ENCODE measurements at places on chromosomes 16 and 17.

GRCh38 chr16:85138825-85139627 is 26.8 kb upstream of the CIBAR2 start:
- DNase-seq = peak; percentile 92

GRCh38 chr17:35683591-35683990 is 47.8 kb upstream of the RASL10B start:
- DNase-seq = no peak

GRCh38 chr16:88365244-88365865 is 17.4 kb upstream of the ZNF469 start:
- DNase-seq = no peak

GRCh38 chr17:36553459-36553858 is 8.7 kb downstream of the GGNBP2 start:
- no peak for DNase-seq

DNA sequence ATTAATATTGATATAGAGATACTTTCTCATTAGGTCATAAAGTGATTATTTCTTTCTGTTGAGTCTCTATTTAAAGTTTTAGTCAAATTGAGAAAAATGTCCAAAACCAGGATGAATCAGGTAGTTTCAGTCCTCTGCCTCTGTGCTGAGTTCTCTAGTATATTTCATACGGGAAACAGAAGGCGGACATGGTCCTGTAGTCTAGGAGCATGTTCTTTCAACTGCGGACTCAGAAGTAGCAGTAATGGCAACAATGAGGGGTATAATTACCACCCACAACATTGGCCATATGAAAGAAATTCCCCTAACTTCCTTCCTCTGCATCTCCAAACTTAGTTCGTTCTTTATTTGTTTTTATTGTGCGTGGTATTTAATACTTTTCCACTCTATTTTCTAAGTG is 50.1 kb downstream of the TBX4 start:
- DNase-seq = no peak

DNA sequence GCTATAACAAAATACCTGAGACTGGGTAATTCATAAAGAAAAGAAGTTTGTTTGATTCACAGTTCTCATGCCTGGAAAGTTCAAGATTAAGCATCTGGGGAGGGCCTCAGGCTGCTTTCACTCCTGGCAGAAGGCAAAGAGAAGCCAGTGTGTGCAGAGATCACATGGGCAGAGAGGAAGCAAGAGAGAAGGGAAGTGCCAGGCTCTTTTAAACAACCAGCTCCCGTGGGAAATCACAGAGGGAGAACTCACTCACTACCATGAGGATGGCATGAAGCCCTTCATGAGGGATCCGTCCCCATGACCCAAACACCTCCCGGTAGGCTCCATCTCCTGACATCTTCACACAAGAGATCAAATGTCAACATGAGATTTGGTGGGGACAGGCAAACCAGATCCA is 501.6 kb downstream of the MAF start:
- no peak for DNase-seq

GRCh38 chr17:251531-251930 is 70.1 kb upstream of the DOC2B start:
- DNase-seq = no peak

DNA sequence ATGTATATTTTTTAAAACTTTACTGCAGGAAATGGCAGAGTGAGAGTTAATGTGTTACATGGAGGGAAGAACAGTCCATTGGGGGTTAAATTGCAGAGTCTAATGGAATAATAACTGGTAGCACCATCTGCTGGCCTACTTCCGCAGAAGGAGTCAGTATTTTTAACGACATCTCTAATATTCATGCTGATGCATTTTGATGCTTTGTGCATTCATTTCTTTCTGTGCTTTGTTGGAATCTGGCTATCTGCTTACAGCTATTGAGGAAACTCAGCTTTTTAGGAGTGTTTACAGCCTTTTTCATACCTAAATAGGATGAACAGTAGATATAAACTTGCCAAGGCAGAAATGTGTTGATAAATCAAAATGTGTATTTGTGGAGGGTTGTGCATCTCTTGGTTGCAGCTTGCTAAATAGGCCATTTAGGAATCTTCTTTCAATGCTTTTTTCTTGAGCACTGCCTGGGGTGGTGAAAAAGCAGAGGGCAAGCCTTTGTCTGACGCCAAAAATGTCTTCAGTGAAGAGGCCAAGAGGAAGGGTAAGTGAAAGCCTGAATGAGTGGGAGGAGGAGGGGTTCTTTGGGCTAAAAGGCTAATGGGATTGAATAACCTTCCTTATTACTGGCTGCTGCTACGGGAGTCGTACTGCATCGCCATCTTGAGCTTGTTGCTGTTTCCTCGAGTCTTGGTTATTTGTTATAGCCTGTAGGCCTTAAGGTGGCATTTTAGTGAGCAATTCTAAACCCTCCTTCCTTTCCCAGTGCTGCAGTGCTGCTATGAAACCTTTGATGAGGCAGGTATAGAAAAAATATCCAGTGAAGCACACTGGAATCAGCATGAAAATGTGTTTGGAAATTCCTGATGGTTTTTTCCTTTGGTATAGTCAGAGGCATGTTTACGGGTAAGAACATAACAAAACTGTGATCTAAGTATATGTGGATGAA is 153.3 kb downstream of the CHD9 start:
- peak; percentile 89 for DNase-seq

- no peak for DNase-seq
Observed at GRCh38 chr16:72300892-72301291, 128.9 kb upstream of the PMFBP1 start.

- peak; percentile 86 for DNase-seq
Observed at GRCh38 chr16:26078716-26079355, 387.1 kb downstream of the HS3ST4 start.

GRCh38 chr16:70349783-70350182 is 3.1 kb downstream of the DDX19A start:
- no peak for DNase-seq

- no peak for DNase-seq
Observed at GRCh38 chr16:65521633-65522328, 399.9 kb upstream of the CDH11 start.

- no peak for DNase-seq
Observed at GRCh38 chr17:11486101-11486867, 112.0 kb upstream of the DNAH9 start.

GRCh38 chr17:56929362-56929969 is 15.6 kb upstream of the TRIM25 start:
- no peak for DNase-seq
